ENCODE measurements at places on chromosomes 5 and 9.

- no peak for DNase-seq
Measured at GRCh38 chr9:136714096-136714892, 1.9 kb downstream of the DIPK1B start.

GRCh38 chr9:81473206-81473605 is 216.1 kb downstream of the TLE1 start:
- no peak for DNase-seq

- no peak for DNase-seq
Measured at GRCh38 chr5:10423022-10423421, 18.7 kb upstream of the ROPN1L start.

DNA sequence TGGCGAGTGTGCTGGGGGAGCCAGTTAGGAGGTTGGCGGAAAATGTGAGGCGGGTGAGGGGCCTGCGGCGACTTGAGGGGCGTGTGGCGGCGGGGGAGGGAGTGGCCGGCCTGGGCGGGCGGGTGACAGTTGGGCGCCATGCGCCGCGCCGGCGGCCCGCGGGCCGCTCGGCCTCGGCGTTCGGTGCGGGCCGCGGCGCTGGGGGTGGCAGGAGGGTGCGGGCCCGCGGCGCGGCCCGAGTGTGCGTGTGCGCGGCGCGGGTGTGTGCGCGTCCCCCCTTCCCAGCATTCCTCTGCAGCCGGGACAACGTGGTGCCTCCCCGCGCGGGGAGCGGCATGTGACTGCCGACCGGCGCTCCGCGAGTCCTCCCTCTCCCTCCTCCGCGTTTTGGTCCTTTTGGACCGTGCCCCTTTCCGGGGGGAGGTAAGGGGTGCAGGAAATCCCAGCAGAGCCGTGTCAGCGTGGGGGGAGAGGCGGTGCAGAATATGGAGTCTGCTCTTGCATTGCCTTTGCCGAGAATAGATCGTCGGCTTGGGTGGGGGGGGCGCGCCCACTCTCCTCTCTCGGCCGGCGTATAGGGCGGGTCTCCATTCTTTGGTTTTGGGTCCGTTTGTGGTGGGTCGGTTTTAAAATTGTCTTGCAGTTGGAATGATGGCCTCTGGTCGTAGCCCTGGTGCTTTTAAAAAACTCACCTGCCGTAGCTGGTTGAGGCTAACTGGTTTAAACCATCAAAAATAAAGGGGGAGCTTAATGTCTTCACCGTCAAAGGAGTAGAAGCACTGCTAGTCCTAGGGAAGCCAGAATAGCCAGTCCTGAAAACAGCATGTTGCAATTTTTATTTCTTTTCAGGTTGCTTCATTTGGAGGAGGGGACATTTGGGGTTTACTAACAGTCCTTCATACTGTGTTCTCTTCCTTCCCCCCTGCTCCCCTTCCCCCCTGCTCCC is 2.0 kb downstream of the LARP1 start:
- DNase-seq, result peak; percentile 63

DNA sequence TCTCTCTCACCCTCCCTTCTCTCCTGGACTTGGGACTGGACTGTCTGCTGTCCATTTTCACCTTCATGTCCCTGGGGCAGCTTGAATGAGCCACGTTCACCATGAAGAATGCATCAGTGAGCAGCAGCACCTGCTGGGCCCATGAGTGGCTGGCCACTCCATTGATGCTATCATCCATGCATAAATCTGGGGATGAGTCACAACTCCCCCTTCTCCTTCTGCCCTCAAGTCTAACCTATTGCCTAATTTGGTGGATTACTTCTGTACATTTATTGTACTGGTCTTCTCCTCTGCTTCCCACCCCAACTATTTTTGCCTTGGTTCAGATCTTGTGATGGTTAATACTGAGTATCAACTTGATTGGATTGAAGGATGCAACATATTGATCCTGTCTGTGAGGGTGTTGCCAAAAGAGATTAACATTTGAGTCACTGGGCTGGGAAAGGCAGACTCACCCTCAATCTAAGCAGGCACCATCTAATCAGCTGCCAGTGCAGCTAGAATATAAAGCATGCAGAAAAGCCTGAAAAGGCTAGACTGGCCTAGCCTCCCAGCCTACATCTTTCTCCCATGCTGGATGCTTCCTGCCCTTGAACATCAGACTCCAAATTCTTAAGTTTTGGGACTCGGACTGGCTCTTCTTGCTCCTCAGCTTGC is 46.7 kb downstream of the GDNF start:
- no peak for DNase-seq

All from D341Med (cell line).